ENCODE measurements at places on chromosomes 12 and 14.

DNA sequence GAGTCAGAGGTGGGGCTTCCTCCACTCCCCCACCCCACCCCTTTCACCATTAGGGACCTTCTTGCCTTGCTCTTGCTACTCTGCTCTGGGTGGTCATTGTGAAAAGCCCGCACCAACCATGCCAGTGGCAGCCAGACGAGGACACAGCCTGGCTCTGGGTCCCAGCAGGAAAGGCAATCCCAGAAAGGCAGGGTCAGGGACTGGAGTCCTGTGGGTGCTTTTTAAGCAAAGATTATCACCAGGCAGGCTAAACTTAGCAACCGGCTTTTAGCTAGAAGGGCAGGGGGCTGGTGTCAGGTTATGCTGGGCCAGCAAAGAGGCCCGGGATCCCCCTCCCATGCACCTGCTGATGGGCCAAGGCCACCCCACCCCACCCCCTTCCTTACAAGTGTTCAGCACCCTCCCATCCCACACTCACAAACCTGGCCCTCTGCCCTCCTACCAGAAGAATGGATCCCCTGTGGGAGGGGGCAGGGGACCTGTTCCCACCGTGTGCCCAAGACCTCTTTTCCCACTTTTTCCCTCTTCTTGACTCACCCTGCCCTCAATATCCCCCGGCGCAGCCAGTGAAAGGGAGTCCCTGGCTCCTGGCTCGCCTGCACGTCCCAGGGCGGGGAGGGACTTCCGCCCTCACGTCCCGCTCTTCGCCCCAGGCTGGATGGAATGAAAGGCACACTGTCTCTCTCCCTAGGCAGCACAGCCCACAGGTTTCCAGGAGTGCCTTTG lies 1.2 kb upstream of the GAPDH start:
- H3K4me1 ChIP-seq = peaks cover 52% of the 10 kb centered on the region
- H3K27ac ChIP-seq = peak overlapping the region; percentile 96
- no peaks in the 10 kb centered on the region for H3K27me3 ChIP-seq
- peak overlapping the region; percentile 97 for H3K4me3 ChIP-seq
- H3K36me3 ChIP-seq = peaks cover 58% of the 10 kb centered on the region

DNA sequence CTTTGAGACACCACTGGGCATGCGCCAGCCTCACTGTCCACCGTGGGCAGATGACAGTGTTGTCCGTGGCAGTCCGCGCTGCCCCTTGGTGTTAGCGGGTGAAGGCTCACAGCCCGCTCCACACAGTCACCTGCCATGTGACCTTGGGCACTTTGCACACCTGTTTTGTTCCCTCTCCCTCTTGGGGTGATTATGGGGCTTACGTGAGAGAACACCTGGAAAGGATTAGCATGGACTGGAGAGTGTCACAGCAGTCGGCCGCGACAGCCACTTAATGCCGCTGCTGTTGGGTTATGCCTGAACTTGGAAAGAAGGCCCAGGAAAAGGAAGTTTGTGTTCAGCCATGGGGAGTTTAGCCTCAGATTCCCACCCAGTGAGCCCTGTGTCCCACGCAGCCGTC lies 94.2 kb downstream of the DDX51 start:
- H3K4me1 ChIP-seq = no peaks in the 10 kb centered on the region
- no peak overlapping the region for H3K27ac ChIP-seq
- H3K36me3 ChIP-seq = peaks cover 100% of the 10 kb centered on the region
- H3K27me3 ChIP-seq = no peaks in the 10 kb centered on the region
- H3K4me3 ChIP-seq = no peak overlapping the region

DNA sequence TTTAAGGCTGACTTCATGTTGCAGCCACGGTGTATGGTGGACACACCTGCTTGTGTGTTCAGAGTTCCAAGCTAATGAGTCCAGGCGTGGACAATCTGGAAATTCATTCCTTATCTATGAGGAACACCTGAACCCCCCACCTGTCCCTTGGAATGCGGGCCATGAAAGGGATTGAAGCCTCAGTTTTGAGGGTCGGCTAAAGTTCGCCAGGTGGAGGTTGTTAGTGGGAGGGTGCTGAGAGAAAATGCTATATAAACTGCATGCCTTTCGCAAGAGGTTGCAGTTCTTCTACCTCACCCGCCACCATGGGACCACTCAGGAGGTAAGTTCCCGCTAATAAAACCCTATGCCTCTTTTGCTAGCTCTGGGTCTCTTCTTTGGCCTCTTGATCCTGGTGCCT lies 348.0 kb downstream of the BCL11B start:
- H3K27me3 ChIP-seq = no peaks in the 10 kb centered on the region
- no peak for DNase-seq
- no peak overlapping the region for H3K4me3 ChIP-seq
- H3K4me1 ChIP-seq = no peaks in the 10 kb centered on the region

GRCh38 chr14:25887251-25887878 lies 710.5 kb downstream of the NOVA1 start:
- no peak for DNase-seq
- H3K27me3 ChIP-seq = no peaks in the 10 kb centered on the region
- H3K36me3 ChIP-seq = no peaks in the 10 kb centered on the region
- no peaks in the 10 kb centered on the region for H3K4me1 ChIP-seq
- H3K27ac ChIP-seq = no peak overlapping the region

DNA sequence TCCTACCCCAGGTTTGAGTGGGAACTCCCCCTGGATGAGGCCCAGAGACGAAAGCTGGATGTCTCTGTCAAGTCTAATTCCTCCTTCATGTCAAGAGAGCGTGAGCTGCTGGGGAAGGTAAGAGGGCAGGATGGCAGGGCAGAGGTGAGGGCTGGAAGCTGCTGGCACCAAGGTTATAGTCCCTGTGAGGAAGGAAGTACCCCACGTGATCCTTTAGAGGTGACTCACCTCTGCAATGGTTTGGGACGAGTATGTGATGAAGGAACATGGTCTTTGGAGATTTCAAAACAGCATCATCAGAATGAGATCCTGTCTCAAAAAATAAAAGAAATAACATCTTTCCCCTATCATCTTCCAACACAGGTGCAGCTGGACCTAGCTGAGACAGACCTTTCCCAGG lies 9.2 kb upstream of the MYL6B start:
- no peak overlapping the region for H3K4me3 ChIP-seq
- peaks cover 72% of the 10 kb centered on the region for H3K36me3 ChIP-seq
- H3K27me3 ChIP-seq = no peaks in the 10 kb centered on the region
- peak overlapping the region; percentile 57 for H3K27ac ChIP-seq
- no peak for DNase-seq

DNA sequence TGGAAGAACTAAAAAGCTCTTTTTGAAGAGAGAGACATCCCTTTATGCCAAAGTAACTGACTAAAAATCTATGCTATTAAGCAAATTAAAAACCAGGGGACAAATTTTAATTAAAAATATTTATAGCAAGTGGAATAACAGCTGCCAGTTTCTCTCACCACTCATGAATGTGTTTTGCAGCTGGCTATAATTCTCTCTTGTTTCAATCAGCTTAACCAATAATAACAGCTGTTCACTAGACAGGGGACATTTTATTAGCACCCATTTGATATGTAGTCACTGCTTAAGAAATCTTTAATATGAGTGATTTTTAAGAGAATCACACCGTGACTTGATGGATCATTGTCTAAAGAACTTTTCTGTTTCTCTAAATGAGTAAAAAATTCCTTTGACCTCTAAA lies 34.2 kb upstream of the KRR1 start:
- H3K36me3 ChIP-seq = no peaks in the 10 kb centered on the region
- DNase-seq = no peak
- no peaks in the 10 kb centered on the region for H3K27me3 ChIP-seq
- H3K4me1 ChIP-seq = no peaks in the 10 kb centered on the region

DNA sequence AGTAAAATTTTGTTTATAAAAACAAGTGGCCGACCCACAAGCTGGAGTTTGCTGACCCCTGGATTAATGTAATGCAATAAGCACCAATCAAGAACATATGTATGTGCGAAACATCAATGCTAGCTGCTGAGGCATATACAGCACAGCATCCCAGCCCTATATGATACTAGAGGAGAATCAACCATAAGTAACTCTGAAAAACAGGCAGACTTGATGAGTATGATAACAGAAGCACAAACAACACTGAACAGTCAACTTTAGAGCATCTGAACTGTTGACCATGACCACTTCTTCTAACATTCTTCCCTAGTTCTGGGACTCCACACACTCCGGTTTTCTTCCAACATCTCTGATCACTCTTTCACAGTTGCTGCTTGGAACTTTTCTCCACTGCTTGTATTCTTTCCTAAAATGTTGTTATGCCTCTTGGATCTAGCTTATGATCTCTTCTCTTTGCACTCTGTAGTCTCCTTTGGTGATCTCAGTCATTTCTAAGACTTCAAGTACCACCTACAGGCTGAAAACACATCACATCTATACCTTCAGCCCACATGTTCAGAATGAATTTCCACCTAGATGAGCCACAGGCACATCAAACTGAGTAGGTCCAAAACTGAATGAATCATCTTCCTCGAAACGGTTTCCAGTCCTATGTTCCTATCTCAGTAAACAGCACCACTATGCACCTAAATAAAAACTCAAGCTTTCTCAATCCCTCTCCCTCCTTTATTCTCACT lies 57.2 kb downstream of the STXBP6 start:
- H3K27me3 ChIP-seq = no peaks in the 10 kb centered on the region
- H3K4me1 ChIP-seq = no peaks in the 10 kb centered on the region
- DNase-seq = no peak
- no peak overlapping the region for H3K27ac ChIP-seq
- no peak overlapping the region for H3K4me3 ChIP-seq
- H3K36me3 ChIP-seq = no peaks in the 10 kb centered on the region

Data from stomach (tissue), 19 donors.